KBM-7 (cell line): ENCODE measurements at places on chromosomes 5 and 9.

GRCh38 chr9:120612218-120612617, 32.3 kb upstream of the CDK5RAP2 start:
- DNase-seq, result no peak

- peak; percentile 0 for DNase-seq
Measured at GRCh38 chr9:83511051-83511450, 27.1 kb downstream of the FRMD3 start.

GRCh38 chr5:66179297-66180051, 35.4 kb downstream of the SREK1 start:
- DNase-seq, result no peak

- no peak for DNase-seq
Measured at GRCh38 chr9:83423815-83424707, 114.1 kb downstream of the FRMD3 start.

DNA sequence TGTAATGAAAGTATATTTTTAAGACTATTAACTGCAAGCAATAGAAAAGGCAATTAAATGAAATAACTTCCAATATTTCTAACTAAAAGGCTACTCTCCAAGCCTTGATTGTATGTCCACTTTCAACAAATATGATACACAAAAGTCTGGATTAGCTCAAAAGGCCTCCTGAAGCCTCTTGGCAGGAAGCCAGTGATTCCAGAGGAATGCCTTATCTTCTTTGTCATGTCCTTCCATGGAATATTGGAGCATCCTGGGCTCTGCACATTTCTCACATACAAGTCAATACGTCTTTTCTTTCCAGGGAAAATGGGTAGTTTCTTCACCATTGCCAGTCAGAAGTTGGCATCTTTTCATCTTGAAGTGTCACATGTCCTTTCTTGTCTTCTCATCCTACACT, 357.8 kb downstream of the KDM4C start:
- no peak for DNase-seq

- no peak for DNase-seq
Measured at GRCh38 chr9:13053504-13053903, 226.0 kb downstream of the MPDZ start.

DNA sequence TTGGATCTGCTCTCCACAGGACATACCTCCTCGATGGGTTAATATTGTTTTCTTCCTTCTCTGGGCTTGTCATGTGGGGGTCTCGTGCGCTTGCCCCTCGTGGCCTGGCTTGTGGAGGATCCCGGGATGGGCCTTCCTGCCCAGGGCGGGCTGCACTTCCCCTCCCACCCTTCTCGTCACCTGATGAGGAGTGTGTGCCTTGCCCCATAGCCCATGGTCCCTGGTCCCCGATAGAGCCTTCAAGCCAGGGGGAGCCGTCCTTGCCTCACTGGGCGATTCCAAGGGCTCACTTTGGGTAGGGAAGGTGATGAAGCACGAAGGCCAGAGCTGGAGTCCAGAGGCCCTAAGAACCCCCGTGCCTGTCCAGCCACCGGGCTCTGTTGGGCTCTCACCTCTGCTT, 28.7 kb downstream of the DYNC2I2 start:
- no peak for DNase-seq

GRCh38 chr9:22052376-22052945, 43.4 kb upstream of the CDKN2B start:
- DNase-seq, result peak; percentile 42

- no peak for DNase-seq
Measured at GRCh38 chr9:69019808-69020207, 5.9 kb upstream of the PRKACG start.

DNA sequence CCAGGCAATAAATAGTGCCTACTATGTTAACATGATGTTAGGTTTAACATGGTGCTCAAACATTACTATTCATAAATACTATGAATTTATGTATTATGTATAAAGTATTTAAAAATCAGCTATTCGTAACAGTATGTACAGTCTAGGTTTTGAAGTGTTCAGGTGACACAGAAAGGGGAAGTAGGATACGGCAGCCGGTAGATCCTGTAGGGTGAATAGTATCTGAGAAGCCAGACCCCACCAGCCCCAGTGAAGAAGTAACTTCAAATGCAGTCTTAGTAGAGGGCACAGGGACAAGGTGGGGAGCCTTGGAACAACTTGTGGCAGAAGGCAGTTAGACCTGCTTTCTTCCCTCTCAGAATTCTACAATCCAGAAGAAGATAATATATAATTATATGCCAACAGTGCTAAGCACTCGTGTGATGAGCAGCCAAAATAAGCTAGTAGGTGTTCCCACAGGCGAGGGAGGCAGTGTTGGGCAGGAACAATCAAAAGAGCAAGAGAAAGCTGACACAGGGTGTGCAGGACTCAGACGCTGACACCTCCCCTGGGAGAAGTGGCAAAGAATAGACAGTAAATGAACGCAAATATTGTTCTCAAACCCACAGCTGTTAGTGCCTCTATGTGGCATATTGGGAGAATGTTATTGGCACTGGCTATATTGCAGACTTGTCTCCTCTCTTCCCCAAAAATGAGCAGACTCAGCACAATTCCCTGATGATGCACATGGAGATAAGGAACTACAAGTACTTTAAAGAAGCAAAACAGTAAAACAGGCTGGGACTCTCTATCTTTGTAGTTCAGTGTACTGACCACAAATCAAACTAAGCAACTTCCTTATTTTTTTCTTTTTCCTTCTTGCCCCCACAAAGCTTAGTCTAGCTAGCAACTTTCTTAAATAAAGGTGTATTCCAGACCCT, 4.6 kb downstream of the ZNF367 start:
- DNase-seq, result peak; percentile 90

GRCh38 chr5:92605591-92605990, 975.4 kb downstream of the NR2F1-AS1 start:
- DNase-seq, result no peak

GRCh38 chr5:168813184-168813968, 234.2 kb upstream of the PANK3 start:
- no peak for DNase-seq

- no peak for DNase-seq
Measured at GRCh38 chr9:120783602-120784047, 9.6 kb downstream of the FBXW2 start.

GRCh38 chr9:123929177-123929869, 603 bp downstream of the DENND1A start:
- peak; percentile 20 for DNase-seq

GRCh38 chr9:5947912-5948311, 57.2 kb downstream of the MLANA start:
- DNase-seq, result peak; percentile 10

DNA sequence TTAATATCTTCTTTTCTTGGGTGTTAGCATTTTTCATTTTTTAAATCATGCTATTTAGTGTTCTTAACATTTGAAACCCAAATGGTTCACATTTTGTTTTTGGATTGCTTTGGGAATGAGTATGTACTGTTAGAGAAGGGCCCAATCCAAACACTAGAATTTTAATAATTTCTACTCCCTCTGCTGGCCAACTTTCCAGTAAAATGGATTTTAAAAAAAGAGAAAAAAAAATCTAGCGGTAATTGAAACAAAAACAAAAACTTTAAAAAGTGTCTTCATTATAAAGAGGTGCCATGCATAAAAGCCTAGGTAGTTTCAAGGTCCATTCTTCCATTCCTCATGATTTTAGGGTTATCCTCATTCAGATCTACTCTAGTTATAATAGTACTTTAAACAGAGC, 32.1 kb upstream of the RICTOR start:
- no peak for DNase-seq

DNA sequence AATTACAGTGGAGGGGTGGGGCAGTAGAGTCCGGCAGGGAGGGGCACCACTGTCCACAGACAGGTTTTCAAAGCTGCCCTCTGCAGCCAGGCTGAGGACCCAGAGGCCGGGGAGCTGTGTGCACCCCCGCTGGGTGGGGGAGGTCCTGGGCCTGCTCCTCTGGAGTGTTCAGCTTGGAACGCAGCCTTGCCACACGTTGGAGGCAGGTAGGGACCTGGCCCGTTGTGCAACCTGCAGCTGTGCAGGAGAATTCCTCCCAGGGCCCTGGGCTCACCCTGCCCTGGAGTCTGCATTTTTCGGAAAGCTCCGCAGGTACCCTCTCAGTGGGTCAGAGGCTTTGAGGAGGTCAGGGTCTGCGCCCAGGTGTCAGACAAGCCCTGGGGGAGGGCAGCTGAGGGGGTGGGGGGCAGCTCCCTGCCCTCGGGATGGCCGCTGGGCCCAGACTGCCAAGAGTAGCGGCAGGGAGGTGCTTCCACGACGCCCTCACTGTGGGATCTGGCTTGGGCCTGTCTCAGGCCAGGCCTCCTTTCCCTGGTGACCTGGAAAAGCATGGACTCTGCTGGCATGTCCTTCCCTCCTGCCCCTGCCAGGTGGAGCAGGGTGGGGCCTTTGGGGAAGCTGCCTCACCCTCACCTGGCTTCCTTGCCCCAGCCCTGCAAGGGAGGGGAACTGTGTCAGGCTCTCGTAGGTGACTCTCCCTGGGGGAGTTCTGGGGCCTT, 29.5 kb downstream of the RXRA start:
- no peak for DNase-seq

GRCh38 chr9:130919559-130920145, 19.4 kb downstream of the FIBCD1 start:
- DNase-seq, result no peak

GRCh38 chr9:37927601-37928551, 23.9 kb upstream of the SLC25A51 start:
- no peak for DNase-seq

- DNase-seq, result no peak
Measured at GRCh38 chr5:170161069-170161468, 55.4 kb downstream of the FOXI1 start.

DNA sequence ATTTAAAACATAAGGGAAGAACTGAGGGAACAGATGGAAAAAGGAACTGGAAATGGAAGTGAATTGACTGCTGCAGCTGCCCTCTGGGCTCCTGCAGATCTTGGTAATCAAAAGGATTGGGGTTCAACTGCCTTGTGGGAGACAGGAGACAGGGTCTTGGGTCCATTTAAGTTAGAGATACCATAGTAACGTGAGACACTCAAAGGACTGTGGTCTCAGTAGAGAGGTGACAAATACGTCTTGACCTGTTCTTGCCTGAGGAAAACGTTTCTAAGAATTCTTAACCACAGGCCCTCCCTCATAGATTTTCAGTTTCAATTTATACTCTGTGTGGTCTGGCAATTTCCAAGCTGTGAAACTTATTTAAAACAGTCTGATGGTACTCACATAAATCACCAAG, 100.8 kb upstream of the DHFR start:
- DNase-seq, result peak; percentile 73

GRCh38 chr5:154977409-154977808, 36.1 kb upstream of the KIF4B start:
- no peak for DNase-seq

GRCh38 chr5:138736293-138736692, 16.9 kb upstream of the CTNNA1 start:
- no peak for DNase-seq

DNA sequence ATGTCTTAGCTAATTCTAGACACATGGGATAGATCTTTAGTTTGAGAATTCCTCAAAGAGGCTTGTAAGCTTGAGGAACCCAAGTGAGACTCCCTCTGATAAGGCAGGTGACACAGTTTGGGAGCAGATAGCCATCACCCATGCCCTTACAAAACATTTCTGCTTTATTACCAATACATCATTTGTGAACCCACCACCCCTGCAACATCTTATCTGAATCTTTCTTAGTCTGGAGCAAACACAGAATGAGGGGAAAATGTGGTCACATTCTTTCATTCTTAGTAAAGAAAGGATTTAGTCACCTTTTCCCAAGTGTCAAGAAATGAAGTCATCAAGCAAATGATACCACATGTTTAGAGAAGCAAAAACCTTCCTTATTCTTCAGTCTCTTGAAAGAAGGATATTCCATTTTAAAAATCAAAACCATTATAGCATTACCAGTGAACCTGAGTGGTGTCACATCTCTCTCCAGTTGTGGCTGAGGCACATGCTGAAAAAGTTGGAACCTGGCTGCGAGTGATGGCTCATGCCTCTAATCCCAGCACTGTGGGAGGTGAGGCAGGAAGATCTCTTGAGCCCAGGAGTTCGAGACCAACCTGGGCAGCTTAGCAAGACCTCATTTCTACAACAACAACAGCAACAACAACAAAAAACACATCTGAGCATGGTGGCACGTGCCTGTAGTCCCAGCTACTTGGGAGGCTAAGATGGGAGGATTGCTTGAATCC, 65.9 kb downstream of the PRKACG start:
- no peak for DNase-seq

- DNase-seq, result no peak
Measured at GRCh38 chr9:77019236-77019925, at the start of gene FOXB2. Gene FOXB2 (plus strand): TSS chr9:77019655. CDS start chr9:77019655, 0 bp downstream.

DNA sequence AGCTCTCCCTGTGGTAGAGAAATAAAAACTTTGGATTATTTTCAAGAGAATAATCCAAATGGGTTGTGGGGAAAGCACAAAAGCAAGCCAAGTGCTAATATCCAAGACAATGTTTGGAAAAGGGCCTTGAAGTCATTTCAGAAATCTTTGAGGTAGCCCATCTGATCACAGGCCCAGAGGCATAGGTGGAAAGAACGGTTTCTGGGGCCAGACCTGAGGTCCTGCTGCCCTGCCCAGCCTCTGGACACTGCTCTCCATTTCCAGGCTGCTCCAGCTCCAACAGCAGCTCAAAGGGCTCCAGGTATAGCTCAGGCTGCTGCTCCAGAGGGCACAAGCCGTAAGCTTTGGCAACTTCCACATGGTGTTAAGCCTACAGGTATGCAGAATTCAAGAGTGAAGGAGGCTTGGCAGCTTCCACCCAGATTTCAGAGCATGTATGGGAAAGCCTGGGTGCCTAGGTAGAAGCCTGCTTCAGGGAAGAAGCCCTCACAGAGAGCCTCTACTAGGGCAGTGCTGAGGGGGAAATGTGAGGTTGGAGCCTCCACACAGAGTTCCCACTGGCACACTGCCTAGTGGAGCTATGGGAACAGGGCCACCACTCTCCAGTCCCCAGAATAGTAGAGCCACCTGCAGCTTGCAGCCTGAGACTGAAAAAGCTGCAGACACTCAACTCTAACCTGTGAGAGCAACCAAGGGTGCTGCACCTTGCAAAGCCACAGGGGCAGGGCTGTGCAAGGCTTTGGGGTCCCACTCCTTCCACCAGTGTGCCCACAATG, 133.1 kb downstream of the PIK3R1 start:
- no peak for DNase-seq

DNA sequence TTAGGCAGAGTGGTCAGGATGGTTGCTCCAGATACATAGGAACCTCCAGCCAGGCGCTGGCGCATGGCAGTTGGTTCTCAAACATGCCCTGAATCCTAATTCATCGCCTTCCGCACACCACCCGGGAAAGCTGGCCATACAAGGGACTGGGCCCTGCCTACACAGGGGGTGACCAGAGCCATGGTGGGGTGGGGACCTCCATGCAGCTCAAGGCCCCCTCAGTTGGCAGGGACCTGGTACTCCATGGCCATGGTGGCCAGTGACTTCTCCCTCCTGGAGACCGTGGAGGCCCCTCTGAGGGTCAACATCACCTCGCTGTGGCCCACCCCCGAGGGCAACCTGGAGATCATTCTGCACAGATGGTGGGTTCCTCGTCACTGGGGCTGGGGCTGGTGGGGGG, 26.8 kb downstream of the PAEP start:
- DNase-seq, result no peak

DNA sequence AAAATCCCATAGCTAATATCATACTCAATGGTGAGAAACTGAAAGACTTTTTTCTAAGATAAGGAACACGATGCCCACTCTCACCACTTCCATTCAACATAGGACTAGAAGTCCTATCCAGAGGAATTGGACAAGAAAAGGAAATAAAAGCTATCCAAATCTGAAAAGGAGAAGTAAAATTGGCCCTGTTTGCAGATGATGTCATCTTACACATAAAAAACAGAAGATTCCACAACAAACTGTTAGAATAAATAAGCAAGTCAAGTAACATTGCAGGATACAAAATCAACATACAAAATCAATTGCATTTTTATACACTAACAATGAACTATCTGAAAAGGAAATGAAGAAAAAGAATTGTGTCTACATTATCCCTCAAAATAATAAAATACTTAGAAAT, 308.0 kb downstream of the MCTP1 start:
- DNase-seq, result no peak
